Stimulated activated CD4-positive, alpha-beta T cell treated with anti-CD3 and anti-CD28 coated beads, Interleukin-2, amount 100 ng/mL, for 4 hours (primary cell): ENCODE measurements at places on chromosomes 5 and 9.

GRCh38 chr5:168005093-168005492 lies 286.4 kb upstream of the WWC1 start:
- no peak for DNase-seq

DNA sequence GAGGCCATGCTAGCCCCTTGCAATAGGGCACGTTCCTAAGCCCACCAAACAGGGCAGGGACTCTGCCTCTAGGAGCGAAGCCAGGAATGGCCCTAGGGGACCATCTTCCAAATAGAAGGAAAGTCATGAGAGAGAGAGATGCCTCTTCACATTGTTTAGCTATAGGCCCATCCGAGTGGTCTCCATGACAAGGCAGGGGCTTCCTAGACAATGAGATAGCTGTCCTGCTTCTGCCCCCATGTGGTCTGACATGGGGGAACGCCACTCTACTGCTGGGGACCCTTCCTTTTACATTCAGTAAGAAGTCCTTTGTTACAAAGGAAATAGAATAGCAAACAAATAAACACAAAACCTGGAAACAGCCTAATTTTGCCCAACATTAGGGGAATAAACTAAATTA lies 17.9 kb upstream of the KIF4B start:
- no peak for DNase-seq

GRCh38 chr5:55856516-55857246 lies 5.5 kb downstream of the IL31RA start:
- no peak for DNase-seq

DNA sequence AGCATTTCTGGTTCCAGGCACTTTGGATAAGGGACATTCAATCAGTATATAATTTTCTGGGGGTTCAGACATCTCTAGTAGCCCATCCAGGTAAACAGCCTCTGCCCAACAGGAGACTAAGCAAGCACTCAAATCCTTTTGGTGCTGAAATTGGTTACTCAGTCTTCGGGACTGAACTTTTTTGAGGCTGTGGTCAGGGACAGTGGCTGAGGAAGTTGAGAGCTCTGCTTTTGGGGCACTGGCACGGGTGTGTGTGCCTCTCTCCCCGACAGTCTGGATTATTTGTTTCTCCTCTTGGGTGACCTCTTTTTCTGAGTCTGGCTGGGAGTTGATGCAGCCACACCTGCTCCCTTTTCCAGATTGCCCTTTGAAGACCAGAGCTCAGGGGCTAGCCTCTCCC lies 47.6 kb downstream of the ACER2 start:
- no peak for DNase-seq

DNA sequence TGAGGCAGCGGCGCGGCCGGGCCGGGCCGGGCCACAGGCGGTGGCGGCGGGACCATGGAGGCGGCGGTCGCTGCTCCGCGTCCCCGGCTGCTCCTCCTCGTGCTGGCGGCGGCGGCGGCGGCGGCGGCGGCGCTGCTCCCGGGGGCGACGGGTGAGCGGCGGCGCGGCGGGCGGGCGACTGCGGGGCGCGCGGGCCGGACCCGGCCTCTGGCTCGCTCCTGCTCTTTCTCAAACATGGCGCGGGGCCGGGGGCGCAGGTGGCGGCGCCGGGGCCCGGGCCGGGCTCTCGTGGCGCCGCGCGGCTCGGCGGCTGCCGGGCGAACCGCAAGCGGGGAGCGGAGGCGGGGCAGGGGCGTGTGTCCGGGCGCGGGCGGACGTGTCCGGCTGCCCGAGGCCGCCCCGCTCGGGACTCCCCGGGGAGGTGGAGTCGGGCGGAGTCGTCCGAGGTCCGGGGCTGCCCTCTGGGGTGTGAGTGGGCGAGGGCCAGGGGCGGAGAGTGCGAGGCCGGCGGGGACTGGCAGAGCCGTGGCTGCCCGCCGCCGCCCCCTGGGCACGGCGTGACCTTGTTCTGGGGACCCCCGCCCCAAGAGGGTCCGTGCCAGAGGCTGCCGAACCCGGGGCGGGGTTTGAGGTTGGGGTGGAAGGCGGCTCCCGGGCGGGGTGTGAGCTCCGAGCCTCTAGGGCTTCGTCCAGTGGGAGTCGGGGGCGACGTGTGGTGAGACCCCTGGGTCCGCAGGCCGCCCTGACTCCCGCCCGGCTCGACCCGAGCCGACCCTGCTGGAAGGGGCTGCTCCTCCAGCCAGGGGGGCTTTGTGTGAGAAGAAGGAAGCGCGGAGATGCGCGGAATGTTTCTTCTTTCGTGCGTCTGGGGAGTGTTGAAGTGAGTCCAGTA lies 485 bp downstream of the TGFBR1 start:
- no peak for DNase-seq
